ENCODE measurements at places on chromosomes 7 and 10.

GRCh38 chr10:52668024-52668423 is 104.6 kb downstream of the MBL2 start:
- no peak for DNase-seq

- no peak for DNase-seq
Measured at GRCh38 chr7:99390941-99391602, 16.5 kb downstream of the ARPC1B start.

GRCh38 chr7:148049068-148049467 is 541.5 kb upstream of the C7orf33 start:
- DNase-seq, result no peak

GRCh38 chr7:100433592-100434296 is 2.6 kb downstream of the PPP1R35 start:
- no peak for DNase-seq

DNA sequence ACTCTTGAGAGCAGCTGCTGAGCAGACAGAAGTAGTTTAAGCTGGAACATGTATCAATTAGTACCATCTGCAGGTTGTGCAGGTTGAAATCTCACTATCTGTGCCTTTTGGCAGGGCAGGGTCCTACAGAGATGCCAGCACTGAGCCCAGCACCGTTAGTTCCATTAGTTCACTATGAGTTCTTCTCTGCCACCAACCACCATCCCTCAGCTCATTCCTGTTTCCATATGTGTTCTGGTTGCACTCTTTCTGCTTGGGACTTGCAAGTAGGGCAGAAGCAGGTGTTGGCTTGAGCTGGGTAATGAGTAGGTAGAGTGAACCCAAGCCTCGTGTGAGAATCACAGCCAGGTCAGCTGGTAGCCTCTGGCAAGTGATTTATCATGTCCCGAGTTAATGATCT is 2.8 kb downstream of the SMO start:
- DNase-seq, result no peak

Data from NCI-H2081 treated with DMSO at 0.1 percent for 48 hours (cell line).